Activated T-cell treated with anti-CD3 and anti-CD28 coated beads, Interleukin-2, amount 50 U/mL, for 72 hours (primary cell): ENCODE measurements at places on chromosomes 11 and 22.

DNA sequence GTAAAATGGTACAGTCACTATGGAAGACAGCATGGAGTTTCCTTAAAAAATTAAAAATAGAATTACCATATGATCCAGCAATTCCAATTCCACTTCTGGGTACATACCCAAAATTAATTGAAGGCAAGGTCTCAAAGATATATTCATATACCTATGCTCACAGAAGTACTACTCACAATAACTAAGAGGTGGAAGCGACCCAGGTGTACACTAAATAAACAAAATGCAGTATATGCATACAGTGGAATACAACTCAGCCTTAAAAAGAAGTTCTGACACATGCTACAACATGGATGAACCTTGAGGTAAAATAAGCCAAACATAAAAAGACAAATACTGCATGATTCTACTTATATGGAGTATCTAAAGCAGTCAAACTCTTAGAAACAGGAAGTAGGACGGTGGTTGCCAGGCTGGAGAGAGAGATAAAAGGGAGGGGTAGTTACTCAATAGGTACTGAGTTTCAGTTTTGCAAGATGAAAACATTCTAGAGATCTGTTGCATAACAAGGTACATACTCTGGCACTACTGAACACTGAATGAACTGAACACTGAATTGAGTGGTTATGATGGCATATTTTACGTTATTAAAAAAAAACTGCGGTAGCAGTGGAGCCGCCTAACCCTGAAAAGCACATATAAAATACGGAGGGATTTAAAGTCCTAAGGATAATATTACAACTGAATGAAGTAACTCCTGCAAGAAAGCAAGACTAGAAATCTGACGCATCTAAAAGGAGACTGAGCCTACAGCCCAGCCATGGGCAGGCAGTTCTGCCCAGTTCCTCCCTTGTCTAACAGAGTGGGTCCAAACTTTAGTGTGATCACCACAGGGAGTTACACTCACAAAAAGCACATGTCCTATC, 12.8 kb downstream of the DGCR2 start:
- peak; percentile 46 for DNase-seq

- no peak for DNase-seq
Observed at GRCh38 chr11:1755692-1756561, 5.5 kb upstream of the IFITM10 start.

DNA sequence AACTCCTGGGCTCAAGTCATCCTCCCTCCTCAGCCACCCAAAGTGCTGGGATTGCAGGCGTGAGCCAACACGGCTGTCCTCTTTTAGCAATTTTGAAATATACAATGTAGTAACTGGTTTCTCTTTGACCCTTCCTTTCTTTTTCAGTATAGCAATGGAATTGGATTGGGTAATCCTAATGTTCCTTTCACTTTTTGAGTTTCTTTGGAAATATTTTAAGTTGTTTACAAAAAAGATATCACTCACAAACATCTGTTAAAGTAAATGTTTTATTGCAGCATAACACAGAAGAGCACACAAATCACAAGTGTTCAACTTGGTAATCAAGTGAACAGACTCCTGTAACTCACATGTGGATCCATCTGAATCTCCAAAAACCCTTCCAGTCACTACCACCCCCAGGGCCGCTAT, 44.6 kb upstream of the EP300 start:
- DNase-seq: no peak

DNA sequence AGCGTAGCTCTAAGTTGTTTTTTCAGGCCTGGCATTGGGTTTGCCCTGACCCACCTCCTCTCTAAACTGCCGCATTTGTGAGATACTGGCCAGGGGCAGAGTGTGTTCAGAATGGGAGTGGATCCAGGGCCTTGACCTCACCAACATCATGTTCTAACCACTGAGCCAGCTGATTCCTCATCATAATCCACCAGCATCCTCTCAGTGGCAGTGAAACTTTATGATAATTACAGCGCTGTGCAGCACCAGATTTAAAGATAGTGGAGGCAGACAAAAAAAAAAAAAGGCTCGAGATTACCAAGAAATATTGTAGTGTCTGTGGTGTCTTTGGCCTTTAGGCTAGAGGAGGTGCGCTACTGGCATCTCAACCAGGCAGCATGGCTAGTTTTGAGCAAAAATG, 53.0 kb downstream of the KREMEN1 start:
- DNase-seq: no peak

DNA sequence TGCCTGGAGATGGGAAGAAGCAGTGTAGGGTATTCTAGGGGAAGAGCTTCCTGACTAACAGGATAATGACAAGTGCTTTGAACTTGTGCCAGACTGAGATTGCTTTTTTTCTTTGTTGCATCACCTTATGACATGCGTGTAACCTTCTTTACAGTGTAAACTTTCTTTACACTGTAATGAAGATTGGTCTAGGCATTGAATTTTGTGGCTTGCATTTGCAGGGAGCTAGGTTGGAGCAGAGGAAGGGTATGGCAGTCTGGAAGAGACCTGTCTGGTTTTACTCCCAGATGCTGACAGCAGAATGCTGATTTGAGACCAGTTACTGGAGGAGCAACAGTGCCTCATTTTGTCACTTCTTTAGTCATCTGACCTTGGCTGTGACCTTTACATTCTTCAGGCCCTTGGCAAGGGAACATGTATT, 5.6 kb downstream of the DDB2 start:
- no peak for DNase-seq

GRCh38 chr22:18955696-18956095, 19.6 kb upstream of the PRODH start:
- no peak for DNase-seq

DNA sequence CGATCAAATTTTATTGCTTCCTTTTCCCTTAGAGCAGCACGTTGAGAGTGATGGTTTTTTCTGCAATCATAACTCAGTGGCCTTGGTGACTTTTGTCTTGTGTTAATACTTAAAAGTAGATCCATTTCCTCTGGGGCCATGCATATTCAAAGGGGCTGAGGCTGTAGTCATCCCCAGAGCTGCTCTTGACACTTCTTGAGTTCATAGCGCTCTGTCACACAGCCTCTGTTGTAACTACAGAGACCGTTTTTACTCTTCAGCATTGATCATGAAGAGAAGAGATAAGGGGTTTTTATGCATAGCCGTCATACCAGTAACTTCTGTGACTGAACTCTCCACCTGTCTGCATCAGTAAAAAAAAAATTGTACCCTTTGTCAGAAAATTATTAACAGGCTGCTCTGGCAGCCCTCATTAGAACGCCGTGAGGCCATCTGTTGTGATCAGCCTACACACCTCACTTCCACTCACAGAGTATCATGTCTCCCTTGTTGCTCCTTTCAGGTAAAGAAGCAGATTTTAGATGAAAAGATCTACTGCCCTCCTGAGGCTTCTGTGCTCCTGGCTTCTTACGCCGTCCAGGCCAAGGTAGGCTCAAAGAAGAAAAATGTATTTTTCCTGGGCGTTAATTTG, 38.4 kb downstream of the NF2 start:
- no peak for DNase-seq

DNA sequence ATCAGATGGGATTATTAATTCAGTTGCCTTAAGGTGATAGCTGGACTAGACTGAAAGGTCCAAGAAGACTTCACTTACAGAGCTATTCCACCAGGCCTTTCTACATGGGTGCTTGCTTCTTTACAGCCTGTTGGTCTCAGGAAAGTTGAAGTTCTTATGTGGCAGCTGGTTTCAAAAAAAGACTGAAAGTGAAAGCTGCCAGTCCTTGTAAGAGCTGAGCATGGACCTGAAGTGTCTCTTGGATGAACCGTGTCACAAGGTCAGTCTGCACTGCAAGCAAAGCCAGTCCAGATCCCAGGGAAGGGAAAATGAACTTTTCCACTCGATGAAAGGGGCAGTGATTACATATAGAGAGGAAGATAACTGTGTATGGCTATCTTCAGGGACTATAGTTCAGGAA, 201.5 kb upstream of the LUZP2 start:
- DNase-seq: no peak

DNA sequence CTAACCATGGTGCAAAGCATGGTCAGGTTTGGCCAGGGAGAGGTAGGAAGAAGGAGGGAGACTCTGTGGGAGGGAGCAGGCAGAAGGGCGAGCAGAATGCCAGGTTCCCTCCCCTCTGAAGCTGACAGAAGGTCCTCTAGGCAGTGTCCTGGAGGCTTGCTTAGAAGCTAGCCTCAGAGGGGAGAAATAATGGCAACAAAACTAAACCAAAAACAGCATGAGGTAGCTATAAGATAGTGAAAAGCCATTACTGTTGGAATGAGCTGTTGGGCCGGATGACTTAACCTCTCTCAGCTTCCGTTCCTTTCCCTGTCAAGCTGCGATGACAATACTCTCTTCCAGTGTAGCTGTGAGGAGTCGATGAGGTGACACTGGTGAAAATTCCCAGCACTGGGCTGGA, 36.6 kb downstream of the RASSF10 start:
- DNase-seq: no peak

DNA sequence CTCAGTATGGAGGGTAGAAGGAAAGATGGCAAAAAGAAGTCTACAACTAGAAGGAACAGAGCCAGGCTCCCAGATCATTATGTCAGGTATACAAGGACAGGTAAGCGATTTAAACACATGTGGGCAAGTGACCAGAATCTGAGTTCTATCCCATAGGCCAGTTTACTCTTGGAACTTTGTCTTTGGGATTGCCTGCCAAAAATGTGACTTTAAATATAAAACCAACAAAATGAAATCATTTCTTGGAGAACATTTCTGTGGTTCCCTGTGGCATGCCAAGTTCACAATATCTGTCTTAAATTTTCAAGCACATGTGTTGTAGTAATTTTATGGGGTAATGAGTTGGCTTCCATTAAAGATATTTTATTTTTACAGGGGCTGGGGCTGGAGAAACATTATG, 141.0 kb downstream of the SLC17A6 start:
- DNase-seq: no peak

GRCh38 chr11:134733646-134734045, 321.6 kb upstream of the B3GAT1 start:
- DNase-seq: no peak

DNA sequence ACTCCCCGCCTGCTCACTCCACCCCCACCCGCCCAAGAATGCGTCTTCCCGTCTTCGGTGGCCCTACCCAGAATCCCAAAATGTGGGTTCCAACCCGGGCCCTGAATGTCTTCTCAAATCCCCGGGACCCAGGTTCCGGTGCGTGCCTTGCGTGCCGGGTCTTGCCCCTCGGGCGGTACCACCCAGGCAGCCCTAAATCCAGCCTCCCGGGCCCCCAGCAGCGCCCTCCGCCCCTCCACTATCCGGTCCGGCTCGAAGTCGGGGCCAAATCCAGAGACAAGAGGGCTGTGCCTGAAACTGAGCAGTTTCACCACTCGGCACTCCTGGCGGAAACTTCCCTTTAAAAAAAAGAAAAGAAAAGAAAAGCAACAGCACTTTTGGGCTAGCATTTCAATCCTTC, 16.3 kb upstream of the CCT8L2 start:
- DNase-seq: no peak

DNA sequence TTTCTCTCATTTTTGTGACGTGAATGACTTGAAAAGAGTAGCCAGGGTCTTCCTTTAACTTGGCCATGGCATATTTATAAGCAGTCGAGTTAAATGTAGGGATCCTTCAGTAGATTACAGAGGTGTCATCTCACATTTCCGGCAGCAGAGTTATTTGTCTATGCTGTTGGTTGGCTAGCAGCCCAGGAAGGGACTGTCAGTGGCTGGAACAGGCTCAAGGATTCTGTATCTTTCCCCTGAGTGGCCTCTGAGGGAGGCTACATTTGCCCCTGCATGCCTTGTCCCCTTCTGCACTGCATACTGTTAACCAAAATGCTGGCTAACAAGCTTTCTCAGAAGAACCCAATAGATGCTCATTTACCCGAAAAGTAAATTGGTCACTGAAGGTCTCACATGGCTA, 187.6 kb downstream of the PGR start:
- DNase-seq: no peak

- no peak for DNase-seq
Observed at GRCh38 chr11:14672635-14673034, 29.0 kb downstream of the PDE3B start.

GRCh38 chr22:23539135-23539838, 40.8 kb downstream of the IGLL1 start:
- DNase-seq: peak; percentile 82

DNA sequence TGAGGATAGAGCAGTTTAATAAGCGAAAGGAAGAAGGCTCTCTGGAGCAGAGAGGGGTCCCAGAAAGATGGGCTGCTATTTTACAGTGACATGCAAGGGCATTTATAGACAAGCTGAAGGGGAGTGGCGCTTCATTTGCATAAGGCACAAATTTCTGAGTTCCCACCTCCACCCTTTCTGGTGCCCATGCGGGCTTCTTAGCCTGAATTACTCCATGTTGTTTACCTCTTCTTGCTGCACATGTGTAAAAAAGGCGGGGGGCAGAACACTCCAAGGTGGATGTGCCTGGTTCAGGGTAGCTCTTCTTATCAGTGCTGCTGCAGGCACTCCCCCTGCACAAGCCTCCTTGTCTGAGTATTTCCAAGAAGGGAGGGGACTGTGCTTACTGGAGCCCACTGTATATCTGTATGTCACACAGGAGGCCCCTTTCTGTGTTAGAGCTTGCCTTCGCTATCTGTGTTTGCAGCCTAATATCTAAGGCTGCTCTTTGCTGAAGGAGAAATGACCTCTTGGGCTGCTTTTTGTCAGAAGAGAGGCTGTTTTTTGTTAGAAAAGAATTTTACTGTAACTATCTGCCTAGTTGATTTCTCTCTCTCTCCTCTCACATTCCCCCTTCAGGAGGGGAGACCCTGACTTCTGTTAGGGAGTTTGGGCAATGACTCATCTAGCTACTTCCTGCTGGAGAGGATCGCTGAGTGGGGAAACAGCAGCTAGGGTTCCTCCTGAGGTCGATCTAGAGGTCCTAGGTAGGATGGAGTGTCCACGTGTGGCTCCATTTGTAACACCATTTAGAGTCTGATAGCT, 1057.0 kb upstream of the CNTN5 start:
- DNase-seq: no peak

DNA sequence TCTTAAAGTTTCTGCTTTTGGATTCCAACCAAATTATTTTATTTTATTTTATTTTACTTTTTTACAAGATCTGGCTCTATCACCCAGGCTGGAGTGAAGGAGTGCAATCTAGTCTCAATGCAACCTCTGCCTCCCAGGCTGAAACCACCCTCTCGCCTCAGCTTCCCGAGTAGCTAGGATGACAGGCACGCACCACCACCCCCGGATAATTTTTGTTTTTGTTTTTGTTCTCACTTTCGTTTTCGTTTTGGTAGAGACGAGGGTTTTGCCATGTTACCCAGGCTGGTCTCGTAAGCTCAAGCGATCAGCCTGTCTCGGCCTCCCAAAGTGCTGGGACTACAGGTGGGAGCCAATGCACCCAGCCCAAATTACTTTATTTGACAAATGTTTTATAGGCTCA, 219.8 kb downstream of the ETS1 start:
- peak; percentile 42 for DNase-seq
